ENCODE measurements at places on chromosomes 11 and 22.

GRCh38 chr11:120509346-120510053 lies 2.0 kb upstream of the GRIK4 start:
- no peak for DNase-seq

DNA sequence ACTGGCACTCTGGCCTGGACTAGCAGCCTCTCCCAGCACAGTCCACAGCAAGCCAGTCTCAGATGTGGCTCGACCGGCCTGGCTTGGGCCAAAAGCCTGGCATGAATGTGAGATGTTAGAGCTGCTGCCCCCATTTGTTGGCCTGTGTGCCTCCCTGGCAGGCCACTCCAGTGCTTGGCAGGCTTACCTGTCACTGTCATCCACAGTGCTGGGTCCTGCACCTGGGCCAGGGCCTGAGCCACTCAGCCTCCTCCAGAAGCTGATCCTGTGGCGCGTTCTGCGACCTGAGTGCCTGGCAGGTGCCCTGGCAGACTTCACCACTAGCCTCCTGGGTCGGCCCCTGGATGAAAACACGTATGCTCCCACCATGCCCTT lies 36.1 kb downstream of the RRP8 start:
- DNase-seq: no peak

- no peak for DNase-seq
Observed at GRCh38 chr11:128803011-128803410, 64.1 kb downstream of the KCNJ1 start.

- peak; percentile 70 for DNase-seq
Observed at GRCh38 chr11:112085822-112086421, 634 bp downstream of the TIMM8B start.

DNA sequence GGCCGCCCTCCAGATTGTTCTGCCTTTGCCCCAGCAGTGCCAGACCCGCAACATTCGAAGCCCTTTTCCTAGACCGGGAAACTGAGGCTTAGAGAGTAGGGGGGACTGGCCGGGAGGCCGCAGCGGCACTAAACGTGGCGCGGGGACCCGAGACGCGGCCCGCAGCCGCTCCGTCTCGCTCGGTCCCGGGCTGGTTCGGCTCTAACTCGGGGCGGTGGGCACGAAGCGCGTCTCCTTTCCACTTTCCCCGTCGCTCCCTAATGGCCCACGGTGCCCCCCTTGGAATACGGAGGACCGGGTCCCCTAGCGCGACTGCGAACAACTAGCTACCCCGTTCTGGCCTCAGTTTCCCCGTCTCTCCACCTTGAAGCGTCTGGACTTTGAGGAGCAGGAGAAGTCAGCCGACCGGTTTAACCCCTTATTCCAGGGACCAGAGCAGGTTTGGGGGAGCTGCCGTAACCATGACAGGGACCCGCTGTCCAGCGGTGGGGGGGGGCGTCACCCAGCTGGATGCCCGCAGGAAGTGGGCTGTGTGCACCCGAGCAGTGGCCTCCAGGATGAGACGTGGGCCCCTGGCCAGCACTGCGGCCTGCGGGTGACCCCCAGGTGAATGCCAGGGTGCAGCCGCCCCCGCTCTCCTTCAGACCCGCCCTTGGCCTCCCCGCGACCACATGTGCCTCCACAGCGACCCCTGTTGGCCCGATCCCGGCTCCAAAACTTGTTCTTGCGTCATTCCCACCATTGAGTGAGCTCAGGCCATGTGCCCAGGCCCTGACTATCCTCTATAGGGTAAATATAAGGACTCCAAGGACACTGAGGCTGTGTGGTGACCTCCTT lies 1.1 kb downstream of the CDC42EP1 start:
- DNase-seq: peak; percentile 57

GRCh38 chr11:82960779-82961143 lies 59.2 kb downstream of the DDIAS start:
- no peak for DNase-seq

- no peak for DNase-seq
Observed at GRCh38 chr11:70881948-70882715, 370.2 kb downstream of the SHANK2 start.

- DNase-seq: peak; percentile 80
Observed at GRCh38 chr11:2987881-2988861, 4.0 kb downstream of the NAP1L4 start.

- no peak for DNase-seq
Observed at GRCh38 chr11:19679952-19680828, 32.4 kb upstream of the NAV2 start.

DNA sequence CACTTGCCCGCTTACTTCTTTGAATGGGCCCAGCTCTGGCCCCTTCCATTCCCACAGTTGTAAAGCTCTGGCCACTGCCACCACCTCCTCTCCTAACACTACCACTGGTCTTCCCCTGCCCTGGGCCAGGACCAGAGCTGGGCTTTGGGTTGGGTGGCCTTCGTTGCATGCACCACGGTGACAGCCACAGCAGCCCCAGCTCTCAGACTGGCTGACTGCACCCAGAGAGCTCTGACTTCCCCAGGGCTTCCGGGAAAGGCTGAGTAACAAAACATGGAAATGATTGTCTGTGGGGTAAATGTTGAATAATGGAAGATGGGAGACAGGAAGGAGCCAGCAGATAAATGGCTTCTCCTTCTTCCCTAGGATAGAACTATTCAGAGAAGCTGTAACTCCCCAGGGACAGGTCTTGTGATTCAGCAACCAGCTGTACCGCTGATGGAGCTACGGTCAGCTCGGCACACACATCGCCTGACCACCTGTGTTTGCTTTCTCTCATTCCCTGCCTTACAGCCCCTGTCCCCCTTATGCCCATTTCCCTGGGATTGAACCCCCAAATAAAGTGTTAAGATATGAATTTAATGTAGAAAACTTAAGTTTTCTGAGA lies 27.6 kb downstream of the SCN4B start:
- DNase-seq: no peak

DNA sequence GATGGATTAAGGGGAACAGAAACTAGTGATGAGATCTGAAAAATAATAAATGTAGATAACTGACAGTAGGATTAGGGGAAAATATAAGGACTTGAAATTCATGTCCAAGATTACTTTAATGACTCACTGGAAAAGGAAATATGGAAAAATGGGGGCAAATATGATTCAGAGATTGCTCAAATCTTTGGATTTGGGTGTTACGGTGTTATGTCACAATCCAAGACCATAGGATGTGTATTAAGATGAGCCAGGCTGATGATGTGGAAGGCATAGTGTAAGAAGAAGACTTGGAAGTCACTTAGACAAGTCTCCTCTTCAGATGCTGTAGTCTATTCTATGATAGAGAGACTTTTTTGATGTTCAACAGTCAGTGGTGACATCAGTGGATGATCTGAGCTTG lies 323.7 kb downstream of the LUZP2 start:
- DNase-seq: no peak

DNA sequence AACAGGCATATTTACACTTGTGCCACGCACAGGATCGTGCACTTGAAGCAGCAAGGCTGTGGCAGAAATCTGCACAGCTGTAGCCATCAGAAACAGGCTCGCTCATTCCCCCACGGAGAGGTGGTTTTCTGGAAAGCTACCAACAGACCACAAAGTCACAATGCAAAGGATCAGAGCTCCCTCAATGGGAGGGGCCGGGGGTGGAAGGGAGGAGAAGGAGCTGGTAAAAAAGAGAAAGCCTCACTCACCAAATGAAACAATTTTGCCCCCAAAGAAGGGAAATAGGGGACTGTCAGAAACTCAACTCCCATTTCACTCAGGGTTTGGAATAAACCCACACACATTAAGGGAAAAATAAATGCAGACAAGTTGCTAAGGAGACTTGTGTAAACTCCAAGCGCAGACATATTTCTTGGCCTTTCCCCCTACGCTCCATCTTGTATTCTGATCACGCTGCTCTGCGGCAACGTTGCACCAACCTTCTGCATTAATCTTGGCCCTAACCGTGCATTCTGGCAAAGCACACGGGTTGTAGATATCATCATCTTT lies 43.2 kb upstream of the BLID start:
- no peak for DNase-seq

GRCh38 chr11:77270921-77271320 lies 30.6 kb downstream of the GDPD4 start:
- no peak for DNase-seq

- DNase-seq: no peak
Observed at GRCh38 chr11:124928942-124929665, 6.7 kb downstream of the HEPACAM start.

DNA sequence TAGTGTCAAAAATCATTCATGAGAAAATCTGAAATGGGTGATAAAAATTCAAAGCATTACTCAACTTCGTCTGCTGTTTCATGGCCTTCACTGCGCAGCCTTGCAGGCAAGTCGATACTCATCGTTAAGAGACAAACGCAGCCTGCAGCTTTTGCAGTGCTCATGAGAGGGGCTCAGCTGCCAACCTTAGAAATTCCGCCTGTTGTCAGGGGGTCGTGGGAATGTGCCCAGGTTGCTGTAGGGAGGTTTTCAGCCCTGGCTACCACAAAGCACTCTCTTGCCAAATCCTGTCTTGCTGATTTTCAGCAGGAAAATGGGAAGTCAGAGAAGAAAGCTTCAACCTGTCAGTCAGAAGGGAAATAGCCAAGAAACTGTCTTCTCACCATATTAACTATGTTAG lies 25.4 kb upstream of the GRAMD1B start:
- DNase-seq: no peak

- DNase-seq: no peak
Observed at GRCh38 chr11:119791047-119791446, 62.0 kb upstream of the NECTIN1 start.

GRCh38 chr22:19178657-19179496 lies at the start of gene SLC25A1:
Gene SLC25A1, minus strand, starts transcription at chr22:19178736. Its CDS starts 63 bp downstream, at chr22:19178673.
- peak; percentile 71 for DNase-seq

DNA sequence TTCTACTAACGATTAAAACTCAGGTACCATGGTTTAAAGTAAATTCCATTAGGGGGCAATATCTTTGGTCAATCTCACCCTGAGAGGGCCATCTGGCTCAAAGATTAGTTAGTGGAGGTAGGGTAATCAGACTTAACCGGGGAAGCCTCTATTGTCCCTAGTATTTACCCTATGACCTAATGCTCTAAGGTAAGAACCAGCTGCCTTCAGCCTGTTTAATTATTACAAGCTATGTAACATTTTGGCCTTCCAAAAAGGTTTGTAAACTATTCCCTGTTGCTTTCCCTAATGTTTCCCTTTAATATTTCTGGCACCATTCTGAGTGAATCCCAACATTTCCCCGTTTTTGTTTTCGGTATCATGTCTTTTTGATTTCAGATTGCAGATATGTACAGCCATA lies 15.1 kb upstream of the GLYATL1 start:
- DNase-seq: no peak

DNA sequence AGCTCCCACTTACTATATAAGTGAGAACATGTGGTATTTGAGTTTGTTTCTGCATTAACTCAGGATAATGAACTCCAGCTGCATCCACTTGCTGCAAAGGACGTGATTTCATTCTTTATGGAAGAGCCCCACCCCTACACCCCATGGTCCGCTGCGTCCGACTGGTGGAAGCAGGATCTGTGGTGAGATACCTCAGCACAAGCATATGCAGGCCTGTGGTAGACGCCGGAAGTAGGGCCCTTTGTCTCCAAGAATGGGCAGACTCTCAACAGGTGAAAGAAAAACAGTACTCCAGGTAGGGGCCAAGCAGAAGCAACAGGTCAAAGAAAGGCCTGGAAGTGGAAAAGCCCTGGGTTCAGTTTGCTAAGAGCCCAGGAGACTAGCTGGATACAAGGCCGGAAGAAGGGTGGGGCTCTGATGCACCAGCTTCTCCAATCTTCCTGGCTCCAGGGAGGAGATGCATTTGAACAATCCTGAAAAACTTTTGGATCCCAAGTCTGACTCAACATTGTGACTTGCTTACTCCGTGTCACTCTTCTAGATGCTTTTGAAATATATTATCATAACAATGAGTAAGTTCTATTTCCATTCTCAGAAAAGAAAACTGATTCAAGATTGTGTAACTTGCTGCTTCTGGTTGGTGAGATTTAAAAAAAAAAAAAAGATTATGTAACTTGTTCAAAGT lies 30.4 kb downstream of the NEAT1 start:
- no peak for DNase-seq

DNA sequence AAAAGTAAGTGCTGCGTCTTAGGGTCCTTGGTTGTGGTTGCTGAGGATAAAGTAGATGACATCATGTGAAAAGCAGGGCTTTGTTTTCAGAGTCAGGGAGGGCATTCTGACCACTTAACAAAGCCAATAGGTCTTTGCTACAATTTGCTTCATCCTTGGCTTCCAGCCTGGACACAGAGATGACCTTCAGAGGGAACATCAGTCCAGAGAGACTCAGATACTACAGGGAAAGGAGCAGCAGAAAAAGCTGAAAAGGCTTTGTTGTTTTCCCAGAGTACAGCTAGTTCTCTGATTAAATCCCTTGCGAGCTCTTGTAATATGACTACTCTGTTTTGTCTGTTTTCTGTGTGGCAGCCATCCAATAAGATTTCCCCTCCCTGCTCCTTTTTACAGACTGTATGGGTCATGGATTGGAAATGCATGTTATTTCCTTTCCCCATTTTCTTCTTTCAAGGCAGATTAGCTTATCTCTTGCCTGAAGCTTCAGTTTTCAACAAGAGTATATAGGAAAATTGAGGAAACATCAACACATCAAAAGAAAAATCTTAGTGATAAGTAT lies 31.9 kb downstream of the ATG13 start:
- no peak for DNase-seq

GRCh38 chr11:130166457-130166784 lies 6.8 kb downstream of the ST14 start:
- no peak for DNase-seq

DNA sequence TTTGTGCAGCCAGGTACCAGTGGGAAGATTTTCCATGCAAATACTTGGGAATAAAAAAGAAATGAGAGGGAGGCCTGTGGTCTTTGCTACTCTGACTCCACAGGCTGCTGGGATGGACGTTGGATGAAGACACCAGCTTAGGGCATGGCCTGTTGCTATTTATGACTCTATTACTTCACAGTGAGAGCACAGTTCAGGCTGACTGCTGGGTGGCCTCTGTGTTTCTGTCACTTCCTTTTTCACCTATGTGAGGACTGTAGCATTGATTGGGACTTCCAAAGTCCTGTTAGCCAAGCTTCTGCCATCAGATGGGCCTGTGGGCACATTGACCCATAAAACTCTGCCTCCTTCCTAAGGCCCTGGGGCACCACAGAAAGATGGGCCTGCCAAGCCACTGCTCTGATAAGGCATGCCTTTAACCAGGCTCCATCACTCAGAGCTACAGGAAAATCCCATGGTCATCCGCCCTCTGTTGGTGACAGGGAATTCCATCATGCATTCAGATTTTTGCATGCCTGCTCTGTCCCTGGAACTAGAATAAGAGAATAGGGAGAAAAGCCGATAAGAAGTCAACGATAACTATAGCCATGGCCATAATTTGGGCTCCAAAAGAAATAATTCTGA lies 64.6 kb downstream of the KCNJ1 start:
- no peak for DNase-seq

GRCh38 chr11:11580012-11580411 lies 41.8 kb downstream of the GALNT18 start:
- no peak for DNase-seq

GRCh38 chr11:19938866-19939265 lies 221.4 kb downstream of the DBX1 start:
- DNase-seq: no peak

Measured in T-helper 2 cell (primary cell).